ENCODE measurements at places on chromosomes 11 and 22.

DNA sequence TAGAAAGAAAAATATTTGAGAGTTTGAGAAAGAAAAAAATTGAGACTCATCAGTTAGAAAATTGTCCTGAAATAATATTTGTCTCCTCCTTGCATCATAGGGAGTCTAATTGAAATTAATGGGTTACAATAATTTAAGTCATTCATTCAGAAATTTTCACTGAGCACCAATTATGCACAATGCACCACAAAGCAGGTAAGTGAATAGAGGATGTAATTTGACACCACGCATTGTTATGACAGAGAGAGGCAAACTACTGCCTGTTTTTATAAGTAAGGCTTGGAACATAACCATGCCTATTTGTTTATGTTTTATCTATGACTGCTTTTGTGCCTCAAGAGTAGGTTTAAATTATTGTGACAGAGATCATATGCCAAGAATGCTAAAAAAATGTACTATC is 537.9 kb upstream of the FAT3 start:
- no peak for DNase-seq

GRCh38 chr11:120403966-120404365 is 67.8 kb downstream of the ARHGEF12 start:
- no peak for DNase-seq

DNA sequence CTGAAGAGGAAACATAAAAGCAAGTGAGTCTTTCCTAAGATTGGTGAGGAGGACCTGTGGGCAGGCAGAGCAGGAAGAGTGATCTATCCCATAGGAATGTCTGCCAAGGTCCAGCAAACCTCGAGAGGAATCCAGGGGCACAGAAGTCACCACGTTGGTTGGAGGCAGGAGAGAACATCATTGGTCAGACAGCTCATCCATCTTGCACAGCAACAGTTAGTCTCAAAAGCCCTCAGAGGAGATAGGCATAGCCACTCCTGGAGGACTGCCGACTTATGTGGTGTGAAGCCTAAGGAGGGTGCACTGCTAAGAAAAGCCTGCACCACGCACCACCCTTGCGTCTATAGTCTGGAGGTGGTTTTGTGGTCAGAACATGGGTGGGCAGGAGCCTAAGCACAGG is 109.1 kb downstream of the RASSF10 start:
- DNase-seq, result no peak

- no peak for DNase-seq
Observed at GRCh38 chr11:122751292-122752070, 86.8 kb upstream of the CRTAM start.

GRCh38 chr11:72570893-72571661 is 103.1 kb downstream of the PDE2A start:
- DNase-seq, result no peak

GRCh38 chr11:115922876-115923275 is 418.7 kb upstream of the CADM1 start:
- DNase-seq, result no peak

- no peak for DNase-seq
Observed at GRCh38 chr11:9639099-9639498, 24.8 kb upstream of the SWAP70 start.

GRCh38 chr11:64585150-64585549 is 5.9 kb upstream of the SLC22A12 start:
- no peak for DNase-seq

DNA sequence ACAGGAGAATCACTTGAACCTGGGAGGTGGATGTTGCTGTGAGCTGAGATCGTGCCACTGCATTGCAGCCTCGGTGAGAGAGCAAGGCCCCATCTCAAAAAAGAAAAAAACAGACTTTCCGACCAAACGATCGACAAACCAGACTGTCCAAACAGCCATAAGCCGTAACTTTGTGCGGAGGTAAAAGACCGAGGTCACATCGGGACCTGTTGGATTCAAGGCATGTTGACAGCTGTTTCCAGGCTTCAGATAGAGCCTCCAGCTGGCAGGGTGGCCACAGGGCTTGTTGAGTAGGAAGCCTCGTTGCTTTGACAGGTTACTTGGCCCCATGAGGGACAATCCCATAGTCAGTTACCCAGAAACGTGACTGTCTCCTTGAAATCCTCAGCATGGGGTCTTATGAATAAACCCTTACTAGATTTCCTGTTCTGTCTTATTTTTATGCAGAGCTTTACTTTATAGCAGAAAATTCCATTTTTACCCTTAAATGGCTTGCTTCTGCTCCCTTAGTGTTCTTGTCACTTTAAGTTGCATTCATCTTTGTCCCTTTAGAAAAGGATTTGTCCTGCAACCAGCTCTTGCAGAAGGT is 22.3 kb downstream of the PPARA start:
- DNase-seq, result no peak

DNA sequence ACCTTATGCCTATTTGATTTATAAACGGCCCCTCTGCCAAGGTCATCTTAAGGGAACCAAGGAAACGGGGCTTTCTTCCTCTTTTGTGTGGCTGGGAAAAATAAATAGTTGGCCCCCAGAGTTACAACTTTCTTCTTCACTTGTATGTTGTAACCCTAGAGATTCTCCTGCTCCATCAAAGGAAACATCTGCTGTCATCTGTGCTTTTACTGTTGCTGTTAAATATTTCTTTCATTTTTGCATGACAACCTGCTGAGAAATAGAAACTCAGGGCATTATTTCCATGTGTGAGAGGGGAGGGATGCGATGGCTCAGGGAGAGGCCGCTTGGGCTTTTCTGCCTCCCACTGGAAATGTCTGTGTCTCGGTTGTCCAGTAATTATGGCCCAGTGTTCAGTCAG is 21.8 kb upstream of the CDC42EP2 start:
- no peak for DNase-seq

All from Calu3 (cell line).